Neuronal stem cell (in vitro differentiated cells): ENCODE measurements at places on chromosomes 4 and X.

- no peak for DNase-seq
Measured at GRCh38 chr4:69714086-69714485, 46.3 kb downstream of the SULT1B1 start.

- no peak for DNase-seq
Measured at GRCh38 chr4:2875556-2875955, 31.9 kb downstream of the ADD1 start.

GRCh38 chr4:7697343-7697742, 242.3 kb downstream of the AFAP1 start:
- no peak for DNase-seq

GRCh38 chrX:7926501-7926900, 712 bp downstream of the PNPLA4 start:
- no peak for DNase-seq

GRCh38 chr4:176762661-176763308, 29.9 kb downstream of the VEGFC start:
- DNase-seq: no peak

GRCh38 chrX:131577999-131578734, 34.3 kb downstream of the OR13H1 start:
- DNase-seq: no peak

- DNase-seq: no peak
Measured at GRCh38 chrX:143623657-143624056, 12.2 kb downstream of the SLITRK4 start.

DNA sequence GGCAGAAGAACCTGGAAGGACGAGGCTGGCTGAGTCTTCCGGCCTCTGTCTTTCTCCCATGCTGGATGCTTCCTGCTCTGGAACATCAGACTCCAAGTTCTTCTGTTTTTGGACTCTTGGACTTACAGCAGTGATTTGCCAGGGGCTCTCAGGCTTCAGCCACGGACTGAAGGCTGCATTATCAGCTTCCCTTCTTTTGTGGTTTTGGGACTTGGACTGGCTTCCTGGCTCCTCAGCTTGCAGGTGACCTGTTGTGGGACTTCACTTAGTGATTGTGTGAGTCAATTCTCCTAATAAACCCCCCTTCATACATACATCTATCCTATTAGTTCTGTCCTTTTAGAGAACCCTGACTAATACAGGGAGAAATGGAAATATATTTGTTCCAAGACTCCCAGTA, 265.8 kb downstream of the PCDH18 start:
- DNase-seq: no peak

DNA sequence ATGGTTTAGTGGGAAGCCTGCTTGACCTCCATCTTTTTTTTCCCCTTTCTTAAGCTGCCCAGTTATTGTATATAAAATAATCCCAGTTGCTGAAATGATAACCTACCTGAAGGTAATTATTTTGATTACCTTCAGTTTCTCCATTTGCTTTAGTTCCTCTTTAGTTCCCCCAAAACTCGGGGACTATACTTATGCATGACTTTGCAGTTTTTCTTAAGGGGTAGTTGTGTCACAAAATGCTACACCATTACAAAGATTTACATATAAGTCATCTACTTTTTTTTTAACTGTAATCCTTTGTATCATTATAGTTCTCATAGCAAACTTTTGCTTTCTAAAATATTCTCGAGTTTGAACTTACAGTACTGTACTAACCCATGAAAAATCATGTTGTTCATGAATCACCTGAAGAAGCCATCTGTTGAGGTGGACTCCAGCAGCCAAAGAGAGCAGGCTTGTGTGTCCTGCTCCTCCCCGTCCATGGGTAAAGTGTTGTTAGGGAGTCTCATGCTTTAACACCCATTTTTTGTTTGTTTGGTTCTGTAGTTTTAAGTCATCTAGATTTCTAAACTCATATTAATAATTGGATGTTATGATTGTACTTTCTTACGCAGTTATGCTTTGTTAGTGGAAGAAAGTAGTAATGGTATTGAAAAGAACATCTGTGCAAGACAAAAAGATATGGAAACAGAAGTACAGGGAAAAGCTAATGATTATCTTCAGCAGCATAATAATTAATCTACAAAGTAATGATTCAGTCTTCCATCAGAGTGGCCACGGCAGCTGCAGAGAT, 34.6 kb downstream of the HADH start:
- no peak for DNase-seq

DNA sequence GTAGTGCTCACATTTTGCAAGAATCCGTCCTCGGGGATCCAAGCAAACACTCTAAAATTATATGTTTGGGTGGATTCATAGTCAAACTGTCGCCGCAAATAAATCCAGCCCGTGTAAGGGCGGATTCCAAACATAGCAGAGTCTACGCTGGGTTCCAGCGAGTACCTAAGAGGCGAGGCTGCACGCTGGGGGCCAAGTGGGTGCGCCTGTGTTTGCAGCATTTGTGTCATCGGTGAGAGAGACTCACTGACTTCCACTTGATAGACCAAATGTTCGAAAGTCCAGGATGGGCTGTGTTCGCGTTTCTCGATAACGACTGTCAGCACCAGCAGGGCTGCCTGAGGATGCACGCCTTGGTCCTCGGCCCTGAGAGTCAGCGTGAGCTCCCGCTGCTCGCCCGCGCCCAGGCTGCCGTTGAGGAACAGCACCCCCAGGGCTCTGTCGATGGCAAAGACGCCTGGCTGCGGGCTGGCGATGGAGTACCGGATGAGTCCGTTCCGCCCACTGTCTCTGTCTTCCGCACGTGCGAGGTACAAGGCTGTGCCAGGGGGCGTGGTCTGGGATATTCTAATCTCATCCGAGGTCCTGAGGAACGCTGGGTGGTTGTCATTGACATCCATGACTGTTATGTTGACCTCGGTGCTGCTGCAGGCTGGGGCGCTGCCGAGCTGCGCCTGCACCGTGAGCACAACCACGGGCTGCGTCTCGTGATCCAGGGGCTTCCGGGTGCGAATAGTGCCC, 158.7 kb downstream of the DCHS2 start:
- no peak for DNase-seq

DNA sequence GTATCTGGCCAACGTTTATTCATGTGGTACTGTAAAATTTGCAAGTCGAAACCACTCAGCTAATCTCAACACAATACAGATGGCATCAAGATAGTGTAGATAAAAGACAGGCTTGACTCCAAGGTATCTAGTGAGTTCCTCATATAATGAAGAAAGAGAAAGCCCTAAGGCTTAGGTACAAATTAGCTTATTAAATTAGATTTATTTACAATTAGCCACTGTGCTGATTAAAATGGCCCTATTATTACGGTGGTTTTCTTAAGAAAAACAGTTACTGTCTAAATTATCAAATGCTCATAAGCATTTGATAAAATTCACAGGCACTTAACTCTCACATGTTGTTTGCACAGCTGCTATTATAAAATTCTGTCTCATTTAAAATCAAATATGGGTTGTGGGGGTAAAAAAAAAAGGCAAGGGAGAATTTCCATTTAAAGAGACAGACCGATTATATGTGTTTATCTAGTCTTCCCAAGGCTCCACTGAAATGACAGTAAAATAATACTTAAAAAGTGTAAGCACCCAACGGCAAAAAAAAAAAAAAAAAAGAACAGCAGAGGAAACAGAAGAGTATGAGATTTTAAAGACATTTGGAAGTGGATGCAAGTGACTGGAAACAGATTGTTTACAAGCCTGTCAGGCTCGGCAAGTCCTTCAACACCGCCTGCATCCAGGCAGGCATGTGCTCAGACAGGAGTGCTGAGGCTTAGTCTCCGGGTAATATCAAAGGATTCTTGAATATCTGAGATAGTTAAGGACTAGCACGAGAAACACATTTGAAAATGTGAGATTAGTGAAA, 55.1 kb downstream of the FAM13A start:
- DNase-seq: no peak

DNA sequence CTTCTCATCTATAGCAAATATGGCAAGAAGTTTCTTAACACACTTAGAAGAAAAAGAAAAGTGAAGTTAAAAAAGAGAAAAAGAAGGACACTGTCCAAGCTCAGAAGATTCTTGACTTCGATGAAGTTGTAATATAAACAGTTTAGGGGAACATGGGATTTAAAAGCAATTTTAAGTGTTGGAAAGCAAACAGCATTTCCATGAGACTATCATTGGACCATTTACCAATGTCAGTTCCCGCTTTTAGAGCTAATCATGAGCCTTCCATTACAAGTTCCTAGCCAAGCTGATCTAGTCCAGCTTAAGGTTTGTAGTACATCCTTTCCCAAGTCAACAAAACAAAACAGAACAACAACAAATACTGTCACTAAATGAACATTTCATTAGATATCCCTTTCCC, 45.1 kb upstream of the FGF2 start:
- no peak for DNase-seq

- DNase-seq: no peak
Measured at GRCh38 chr4:113540859-113541258, 220.7 kb downstream of the CAMK2D start.

GRCh38 chrX:15438332-15438731, 54.1 kb upstream of the VEGFD start:
- no peak for DNase-seq

GRCh38 chr4:156676116-156676851, 295.3 kb downstream of the PDGFC start:
- DNase-seq: no peak

DNA sequence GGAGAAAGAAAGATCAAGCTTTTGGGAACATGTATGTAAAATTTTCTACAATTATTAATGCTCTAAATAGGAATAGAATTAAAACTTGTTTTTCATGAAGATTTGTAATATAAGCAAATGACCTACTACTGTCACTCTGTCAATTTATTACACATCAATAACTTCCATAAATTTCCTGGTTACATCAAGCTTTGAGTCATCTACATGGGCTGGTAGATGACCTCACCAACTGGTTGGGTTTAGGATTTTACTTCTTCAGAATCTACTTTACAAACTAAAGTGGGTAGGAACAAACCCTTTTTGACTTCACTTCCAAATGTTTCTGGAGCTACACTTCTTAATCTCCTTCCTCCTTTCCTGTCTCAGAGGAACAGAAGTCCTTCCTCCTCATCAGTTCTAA, 12.0 kb upstream of the LRAT start:
- DNase-seq: no peak

DNA sequence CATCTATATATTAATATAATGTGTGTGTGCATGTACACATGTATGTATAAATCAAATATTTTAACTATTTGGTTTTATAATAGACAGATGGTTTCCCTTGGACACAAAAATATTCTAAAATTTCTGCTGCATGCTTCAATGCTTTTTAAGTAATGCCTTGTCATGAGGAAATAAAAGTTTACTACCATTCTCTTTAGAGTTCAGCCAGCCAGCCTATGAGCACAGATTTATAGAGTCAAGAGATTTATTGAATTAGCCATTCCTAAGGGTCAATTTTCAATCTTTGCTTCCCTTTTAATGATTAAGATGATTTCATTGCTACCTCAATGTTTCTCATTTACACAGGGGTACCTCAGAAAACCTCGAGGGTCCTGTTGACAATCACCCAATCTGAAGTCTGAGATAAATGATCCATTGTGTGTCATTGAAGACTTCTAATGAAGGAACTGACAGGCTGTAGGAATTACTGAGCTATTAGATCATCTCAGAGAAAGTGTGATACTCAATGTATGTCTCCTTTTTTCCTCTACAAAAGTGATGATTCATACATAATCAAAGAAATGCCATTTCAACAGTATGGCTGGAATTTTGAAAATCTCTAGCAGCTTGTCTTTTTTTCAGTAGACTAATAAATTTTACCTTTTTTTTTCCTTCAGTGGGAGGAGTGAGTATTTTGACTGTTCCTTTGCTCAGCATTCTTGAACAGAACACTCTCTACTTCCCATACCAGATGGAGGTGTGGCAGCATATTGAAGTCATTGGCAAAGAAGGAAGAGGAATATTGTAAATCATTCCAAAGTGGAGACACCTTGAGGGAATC, 222.6 kb upstream of the PCDH18 start:
- no peak for DNase-seq

- DNase-seq: no peak
Measured at GRCh38 chrX:10393899-10394298, 226.5 kb downstream of the MID1 start.
